OCI-M1 (cell line): ENCODE measurements at places on chromosomes 4 and X.

DNA sequence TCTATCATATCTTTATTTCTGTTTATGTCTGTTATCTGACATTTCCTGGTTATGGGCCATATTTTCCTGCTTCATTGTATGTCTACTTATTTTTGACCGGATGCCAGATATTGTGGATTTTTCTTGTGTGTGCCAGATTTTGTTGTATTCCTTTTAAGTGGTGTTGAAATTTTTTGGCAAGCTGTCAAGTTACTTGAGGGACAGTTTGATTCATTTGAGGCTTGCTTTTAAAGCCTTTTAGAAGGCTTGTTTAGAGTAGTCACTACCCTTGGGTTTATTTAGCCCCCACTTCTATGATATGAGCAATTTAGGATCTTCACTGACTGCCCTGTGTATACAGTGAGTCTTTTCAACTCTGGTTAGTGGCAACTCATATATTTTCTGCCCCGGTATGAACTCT lies 29.2 kb upstream of the NPY2R start:
- DNase-seq = no peak

DNA sequence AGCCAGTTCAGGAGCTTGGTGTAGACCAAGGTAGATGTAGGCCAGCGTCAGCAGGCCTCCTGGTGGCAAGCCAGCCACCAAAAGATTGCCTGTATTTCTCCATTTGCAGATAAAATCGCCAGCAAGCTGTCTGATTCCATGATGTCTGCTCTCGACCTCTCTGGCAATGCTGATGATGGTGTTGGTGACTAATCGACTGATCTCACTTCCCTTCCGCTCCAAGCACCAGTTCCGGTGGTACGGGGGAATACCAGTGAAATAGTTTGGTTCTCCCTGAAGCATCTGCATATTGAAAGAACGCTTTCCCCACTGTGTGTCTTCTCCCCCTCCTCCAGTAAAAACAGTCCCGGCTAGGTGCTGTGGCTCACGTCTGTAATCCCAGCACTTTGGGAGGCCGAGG lies 30.4 kb downstream of the GNL3L start:
- DNase-seq = no peak

GRCh38 chr4:14111730-14112181 lies 484.2 kb upstream of the BOD1L1 start:
- DNase-seq = peak; percentile 26

- DNase-seq = no peak
Measured at GRCh38 chr4:155541716-155542115, 124.9 kb upstream of the GUCY1A1 start.

DNA sequence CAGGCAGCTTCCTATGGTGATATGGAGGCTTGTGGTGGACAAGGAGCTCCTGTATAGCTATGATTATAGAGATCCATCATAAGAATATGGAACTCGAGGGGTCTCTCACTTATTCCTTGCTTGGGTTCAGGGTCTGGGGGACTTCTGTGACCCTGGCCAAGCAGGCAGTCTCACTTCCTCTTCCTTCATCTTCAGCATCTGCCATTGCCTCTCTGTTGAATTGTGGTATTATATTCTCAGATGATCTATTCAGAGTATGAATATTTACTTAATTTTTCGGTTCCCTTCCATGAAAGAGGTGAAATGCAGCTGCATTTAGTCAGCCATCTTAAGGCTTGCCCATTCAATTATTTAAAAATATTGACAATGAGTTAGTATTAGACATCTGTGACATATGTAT lies 292.9 kb downstream of the SPIN4 start:
- no peak for DNase-seq

DNA sequence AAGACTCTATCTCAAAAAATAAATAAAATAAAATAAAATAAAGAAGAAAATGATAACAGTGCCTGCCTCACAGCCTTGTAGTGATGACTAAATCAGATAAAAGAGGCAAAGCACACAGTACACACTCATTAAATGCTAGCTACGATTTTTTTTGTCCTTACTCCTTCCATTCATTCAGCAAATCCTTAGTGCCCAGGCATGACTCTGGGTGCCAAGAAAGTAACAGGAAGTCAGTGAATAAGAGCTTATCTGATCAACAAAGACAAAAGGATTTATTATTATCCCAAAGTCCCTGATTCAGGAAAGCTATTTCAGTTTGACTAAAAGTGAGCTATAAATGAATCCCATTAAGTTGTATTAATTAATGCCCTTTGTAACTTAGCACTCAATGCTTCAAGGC lies 92.7 kb downstream of the SH3KBP1 start:
- DNase-seq = no peak

DNA sequence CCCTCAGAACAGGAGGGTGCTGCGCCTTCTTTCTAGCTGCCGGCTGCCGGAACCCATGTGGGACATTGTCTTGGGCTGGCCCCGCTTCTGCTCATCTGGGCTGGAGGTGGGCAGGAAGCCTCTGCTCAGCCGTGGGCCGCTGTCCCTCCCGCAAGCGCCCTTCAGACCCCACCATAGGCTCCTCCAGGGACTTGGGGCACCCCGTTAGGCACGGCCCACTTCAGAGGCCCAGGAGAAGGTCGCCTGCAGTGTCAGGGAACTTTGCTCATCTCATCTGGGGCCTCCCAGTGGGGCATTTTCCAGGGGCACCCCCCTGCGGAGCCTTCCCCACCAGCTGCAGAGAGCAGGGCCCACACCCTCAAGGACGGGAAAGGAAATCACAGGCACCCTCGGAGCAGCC lies 32.9 kb downstream of the DOK7 start:
- DNase-seq = no peak

GRCh38 chr4:70463335-70463734 lies 8.7 kb upstream of the MUC7 start:
- no peak for DNase-seq

- no peak for DNase-seq
Measured at GRCh38 chrX:7568130-7568529, 274.8 kb upstream of the VCX start.

DNA sequence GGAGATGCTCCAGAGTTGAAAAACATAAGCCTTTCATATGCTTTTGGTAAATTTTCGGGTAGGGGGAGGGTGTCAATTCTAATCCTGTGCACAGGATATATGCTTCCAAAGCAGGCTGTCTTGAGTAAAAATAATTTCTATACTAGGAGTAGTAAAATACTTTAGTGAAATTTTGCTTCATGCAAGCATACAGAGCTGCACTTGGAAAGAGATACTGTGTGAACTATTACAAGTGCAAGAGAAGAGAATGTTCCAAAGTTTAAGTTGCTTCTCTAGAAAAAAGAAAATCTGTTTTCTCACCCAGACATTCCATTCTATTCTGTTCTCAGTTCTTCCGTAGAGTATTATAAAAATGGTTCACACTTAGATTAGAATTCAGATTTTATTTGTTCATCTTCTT lies 324.6 kb upstream of the AADAT start:
- DNase-seq = no peak

GRCh38 chr4:153038623-153039311 lies 102.6 kb downstream of the FHDC1 start:
- no peak for DNase-seq
